Muscle of leg (tissue), 16 donors: ENCODE measurements at places on chromosomes 3 and 15.

GRCh38 chr3:27802849-27803248 lies 80.7 kb upstream of the EOMES start:
- no peak for DNase-seq

DNA sequence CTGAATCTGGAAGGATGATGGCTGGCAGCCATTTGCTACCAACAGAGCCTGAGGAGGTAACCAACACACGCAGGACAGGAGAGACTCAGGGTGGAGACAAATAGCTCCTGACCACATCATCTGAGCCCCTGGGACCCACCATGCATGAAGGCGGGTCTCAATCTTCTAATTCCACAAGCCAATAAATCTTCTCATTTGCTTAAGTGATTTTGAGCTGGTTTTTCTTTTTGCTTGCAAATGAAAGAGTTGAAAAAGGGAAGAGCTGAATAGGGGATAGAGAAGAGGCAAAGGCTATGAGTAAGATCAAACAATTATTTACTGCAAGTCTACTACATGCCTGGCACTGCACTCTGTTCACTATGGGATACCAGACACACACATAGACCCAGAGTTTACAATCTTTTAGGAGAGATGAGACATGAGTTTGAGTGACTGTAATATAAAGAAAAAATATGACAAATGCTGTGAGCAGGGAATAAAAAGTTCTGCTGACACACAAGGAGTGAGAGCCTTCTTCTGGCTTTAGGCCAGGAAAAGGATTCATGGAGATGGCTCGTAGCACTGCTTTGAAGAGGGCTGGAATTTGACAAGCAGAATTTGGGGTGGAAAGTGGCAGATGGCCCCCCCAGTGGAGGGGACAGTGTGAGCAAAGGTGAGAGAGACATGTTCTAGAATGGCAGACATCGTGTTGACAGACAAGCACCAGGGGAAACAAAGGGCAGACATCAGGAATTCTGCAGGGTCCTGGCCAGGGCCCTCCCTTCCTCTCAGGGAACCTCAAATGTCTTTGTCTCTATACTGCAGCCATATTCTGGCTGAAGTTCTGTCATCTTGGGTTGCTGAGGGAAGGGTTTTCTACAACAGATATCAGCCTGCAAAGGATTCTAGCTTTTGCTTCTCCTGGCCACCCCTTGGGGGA lies 69.8 kb upstream of the WNT5A start:
- DNase-seq, result peak; percentile 51

DNA sequence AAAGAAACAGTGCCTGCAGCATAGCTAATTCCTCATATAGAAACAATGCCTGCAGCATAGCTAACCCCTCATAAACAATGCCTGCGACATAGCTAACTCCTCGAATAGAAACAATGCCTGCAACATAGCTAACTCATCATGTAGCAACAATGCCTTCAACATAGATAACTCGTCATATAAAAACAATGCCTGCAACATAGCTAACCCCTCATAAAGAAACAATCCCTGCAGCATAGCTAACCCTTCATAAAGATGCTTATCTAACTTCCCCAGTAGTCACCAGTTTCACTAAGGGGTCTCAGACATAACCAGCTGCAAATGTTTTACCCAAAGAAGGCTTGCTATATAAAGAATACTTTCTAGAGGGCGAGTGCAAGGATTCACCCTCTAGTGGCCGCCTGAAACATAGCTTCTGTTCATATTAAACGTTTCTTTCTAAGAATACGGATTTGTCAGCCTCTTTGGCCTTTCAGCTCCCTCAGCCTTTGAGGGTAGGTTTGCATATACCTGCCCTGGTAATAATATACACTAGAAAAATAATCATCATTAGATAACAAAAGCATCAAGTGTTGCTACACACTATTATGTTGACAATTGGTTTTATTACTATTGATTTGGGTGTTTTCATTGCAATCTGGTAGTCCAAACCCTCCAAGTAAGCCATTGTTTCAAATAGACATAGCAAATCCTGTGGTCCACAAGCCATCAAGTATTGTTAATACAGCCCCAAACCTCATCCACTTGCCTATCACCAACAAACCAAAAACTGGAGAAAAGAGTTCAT lies 44.4 kb upstream of the FAN1 start:
- DNase-seq, result peak; percentile 7

GRCh38 chr15:83288381-83288801 lies 3.9 kb upstream of the BNC1 start:
- DNase-seq, result no peak

DNA sequence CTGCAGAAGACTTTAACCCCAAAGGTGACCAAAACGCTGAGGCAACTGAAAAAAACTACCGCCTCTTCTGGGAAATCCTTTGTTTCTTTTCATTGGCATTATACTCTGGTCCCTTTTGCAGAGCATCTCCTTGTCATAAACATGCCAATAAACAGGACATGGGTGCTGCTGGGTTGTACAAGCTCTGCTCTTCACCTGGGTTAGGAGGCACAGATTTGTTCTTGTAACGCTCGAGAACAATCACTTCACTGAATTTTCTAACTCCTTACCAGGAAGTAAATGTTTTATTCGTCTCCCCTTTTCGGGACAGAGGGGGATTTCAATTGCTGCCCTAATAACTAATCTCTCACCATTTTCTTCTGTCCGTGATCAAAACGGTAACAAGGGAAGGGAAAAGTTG lies 1.3 kb downstream of the PLCH1 start:
- no peak for DNase-seq

GRCh38 chr3:51581524-51581923 lies 43.0 kb downstream of the RAD54L2 start:
- peak; percentile 8 for DNase-seq

DNA sequence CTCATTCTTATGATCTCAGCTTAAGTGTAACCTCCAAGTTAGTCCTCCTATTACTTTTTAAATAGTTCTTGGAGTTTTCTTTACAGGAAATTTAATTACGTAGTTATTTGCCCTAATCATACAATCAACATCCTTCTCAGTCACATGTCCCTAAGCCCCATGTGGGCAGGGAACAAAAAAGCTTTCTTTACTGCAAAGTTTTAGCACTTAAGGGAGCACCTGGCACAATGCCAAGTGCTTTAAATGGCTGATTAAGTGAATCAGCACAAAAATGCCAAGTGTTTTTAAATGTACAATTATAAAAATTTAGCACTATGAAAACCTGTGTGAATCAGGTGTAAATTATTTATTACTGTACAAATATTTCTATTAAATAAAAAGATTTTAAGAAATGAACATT lies 445.3 kb downstream of the C3orf38 start:
- DNase-seq, result no peak

GRCh38 chr3:80767604-80768003 lies 993.8 kb downstream of the GBE1 start:
- DNase-seq, result no peak

DNA sequence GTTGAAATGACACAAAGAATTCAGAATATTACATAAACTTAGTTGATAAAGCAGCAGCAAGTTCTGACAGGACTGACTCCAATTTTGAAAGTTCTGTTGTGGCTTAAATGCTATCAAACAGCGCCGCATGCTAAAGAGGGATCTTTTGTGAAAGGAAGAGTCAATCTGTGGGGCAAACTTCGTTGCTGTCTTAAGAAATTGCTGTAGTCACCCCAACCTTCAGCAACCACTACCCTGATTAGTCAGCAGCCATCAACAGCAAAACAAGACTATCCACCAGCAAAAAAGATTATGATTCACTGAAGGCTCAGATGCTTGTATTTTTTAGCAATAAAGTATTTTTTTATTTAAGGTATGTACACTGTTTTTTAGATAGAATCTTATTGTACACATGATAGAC lies 14.2 kb downstream of the CRBN start:
- no peak for DNase-seq

- no peak for DNase-seq
Observed at GRCh38 chr15:36645106-36645505, 65.7 kb downstream of the CDIN1 start.

- no peak for DNase-seq
Observed at GRCh38 chr3:197320582-197320981, 22.2 kb upstream of the DLG1 start.

- no peak for DNase-seq
Observed at GRCh38 chr3:43522727-43523362, 99.0 kb downstream of the ANO10 start.

- DNase-seq, result peak; percentile 62
Observed at GRCh38 chr3:99817047-99817436, 620 bp upstream of the CMSS1 start.

GRCh38 chr3:77606372-77606771 lies 566.5 kb downstream of the ROBO2 start:
- no peak for DNase-seq

DNA sequence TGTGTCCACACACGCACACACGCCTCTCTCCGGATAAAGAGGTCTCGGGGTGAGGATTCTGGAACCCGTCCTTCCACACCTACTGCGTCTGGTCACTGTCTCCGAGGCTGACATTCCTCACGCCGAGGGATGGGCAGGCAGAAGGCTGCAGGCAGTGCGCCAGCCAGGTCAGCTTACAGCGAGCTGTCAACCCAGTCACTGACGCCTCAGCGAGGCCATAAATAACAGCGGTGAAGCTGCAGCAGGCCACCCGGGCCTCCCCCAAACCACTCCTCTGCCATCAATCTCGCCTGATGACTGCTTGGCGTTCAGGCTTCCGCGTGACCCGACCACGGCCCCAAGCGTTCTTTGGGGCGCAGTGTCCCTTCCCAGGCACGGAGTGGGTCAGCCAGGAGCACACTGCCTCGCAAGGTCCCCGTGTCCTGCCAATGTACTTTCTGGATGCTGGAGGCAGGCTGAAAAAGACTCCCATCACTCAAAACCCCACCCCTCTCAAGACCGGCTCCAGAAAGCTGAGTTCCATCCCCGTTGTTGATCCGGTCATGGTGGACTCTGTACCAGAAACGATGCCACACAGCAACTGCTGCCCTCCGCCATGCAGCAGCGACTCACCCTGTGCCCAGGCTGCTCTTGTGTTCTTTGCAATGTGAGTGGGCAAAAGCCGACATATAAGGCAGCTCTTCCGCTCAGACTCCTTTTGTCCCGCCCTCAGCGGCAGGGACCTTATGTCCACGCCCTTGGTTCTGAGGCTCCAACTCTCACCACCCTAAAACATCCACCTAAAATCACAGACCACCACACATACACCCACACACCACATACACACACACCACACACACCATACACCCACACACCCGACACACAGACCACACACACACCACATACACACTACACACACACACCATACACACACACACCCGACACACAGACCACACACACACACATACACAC lies 27.1 kb downstream of the CPN2 start:
- DNase-seq, result peak; percentile 79

- DNase-seq, result no peak
Observed at GRCh38 chr3:139260041-139260486, 83.8 kb upstream of the MRPS22 start.

DNA sequence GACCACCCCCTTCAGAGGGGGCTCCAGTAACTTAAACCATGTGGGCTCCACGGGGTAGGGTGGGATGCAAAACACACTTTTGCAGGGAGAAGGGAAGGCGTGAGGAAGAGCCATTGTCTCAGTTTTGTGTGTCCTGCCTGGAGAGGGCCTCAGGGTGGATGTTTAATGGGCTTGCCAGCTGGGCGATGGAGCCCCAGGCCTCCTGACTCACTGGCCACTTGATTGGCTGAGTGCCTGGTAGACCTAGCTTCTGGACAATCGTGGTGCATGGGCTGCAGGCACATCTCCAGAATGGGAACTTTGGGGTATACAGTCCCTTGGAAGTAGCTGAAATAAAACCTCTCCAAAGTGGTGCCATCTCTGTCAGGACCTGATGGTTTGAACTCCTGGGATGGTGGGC lies 118.3 kb upstream of the MRPS22 start:
- DNase-seq, result no peak

GRCh38 chr15:75363786-75364185 lies 4.6 kb downstream of the MAN2C1 start:
- DNase-seq, result no peak

DNA sequence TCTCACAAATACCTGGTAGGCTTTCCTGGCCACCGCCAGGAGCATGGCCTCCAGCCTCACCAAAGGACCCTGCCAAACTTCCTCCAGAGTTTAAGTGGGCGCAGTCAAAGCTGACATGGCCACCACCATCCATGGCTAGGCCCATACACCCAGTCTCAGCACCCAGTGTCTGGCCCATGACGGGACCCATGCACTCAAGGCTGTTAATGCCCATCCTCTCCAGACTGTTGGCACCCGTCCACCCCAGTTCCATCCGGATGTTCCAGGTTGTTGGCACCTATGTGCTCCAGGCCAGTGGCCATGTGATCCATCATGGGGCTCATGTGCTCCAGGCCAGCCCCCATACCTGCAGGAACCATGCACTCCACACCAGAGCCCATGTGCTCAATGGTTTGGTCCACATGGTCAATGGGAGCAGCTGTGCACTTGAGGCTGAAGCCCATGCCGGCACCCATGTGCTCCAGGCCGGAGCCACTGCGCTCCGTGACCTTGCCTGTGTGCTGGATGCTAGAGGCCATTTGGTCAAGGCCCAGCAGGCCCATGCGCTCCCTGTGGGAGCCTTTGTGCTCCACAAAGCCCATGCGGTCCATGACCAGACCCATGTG lies 20.4 kb downstream of the CTDSPL2 start:
- no peak for DNase-seq

DNA sequence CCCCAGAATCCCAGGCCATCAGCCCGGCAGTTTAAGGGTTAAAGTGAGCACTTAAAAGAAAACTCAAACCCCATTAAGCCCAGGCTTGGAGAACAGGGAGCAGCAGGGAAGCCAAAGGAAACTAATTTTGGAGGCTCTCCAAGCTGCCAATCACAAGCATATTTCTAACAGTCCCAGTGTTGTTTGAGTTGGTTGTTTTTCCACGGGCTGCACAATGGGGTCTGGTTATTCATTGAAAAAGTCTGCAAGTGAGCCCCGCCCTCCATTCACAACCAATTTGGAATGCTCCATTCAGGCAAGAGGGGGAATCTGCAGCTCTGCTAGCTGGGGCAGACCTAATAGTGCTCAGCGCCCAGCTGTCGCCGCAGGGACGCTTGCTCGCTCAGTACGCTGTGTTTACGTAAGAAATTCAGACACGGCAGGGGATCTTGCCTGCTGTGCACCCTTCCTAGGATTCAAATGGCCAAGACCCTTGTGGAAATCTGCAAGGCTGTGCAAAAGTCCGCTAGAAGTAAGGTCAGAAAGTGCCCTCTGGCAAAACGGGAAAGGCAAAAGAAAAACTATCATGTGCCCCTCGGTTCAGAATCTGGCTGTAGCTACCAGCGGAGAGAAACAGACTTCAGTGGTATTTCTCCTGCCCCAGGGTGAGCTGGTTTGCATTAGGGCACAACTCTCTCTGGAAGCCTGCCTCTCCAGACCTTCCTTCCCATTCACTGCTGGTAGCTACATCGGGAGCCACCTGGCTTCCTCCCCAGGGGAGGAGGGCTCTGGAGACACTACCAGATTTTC lies 11.0 kb downstream of the ETV5 start:
- DNase-seq, result peak; percentile 95

- DNase-seq, result peak; percentile 97
Observed at GRCh38 chr3:39383881-39384664, 903 bp downstream of the SLC25A38 start.

- DNase-seq, result no peak
Observed at GRCh38 chr3:9467451-9467850, 70.0 kb downstream of the SETD5 start.
